WTC11 (cell line): ENCODE measurements at places on chromosomes 6 and 20. TPM values are rescaled to one million over a fixed set of nuclear protein-coding genes. Genes with fewer than 3 reads are reported as not detected.
A peak's percentile ranks its signal among the peaks of the same experiment; 100 is the strongest.

GRCh38 chr6:43683708-43684455 is 3.7 kb downstream of the MRPS18A start:
- peak overlapping the region; percentile 52; the same call in 1 of the 2 replicates for H3K27ac ChIP-seq
- H3K36me3 ChIP-seq, result peaks cover 12% of the 10 kb centered on the region; the same call in 1 of the 2 replicates
- H3K27me3 ChIP-seq, result no peaks in the 10 kb centered on the region
- no peak overlapping the region for H3K4me3 ChIP-seq
- peaks cover 28% of the 10 kb centered on the region for H3K4me1 ChIP-seq

GRCh38 chr20:645318-646106 is 7.5 kb downstream of the SRXN1 start:
- no peak overlapping the region for H3K4me3 ChIP-seq
- H3K27ac ChIP-seq, result peak overlapping the region; percentile 45
- H3K36me3 ChIP-seq, result peaks cover 31% of the 10 kb centered on the region
- no peaks in the 10 kb centered on the region; the same call in 1 of the 2 replicates for H3K27me3 ChIP-seq

Gene ASIP
- total RNA-seq, result not detected in 3 replicates

Gene CDSN
- not detected in 3 replicates for total RNA-seq

Gene BCAS4
- 25.8 to 31.0 TPM (median 29.8 TPM) in 3 replicates for total RNA-seq

Gene BTNL2
- total RNA-seq, result not detected in 3 replicates

Gene SIRPB2
- not detected in 3 replicates for total RNA-seq
